ENCODE measurements at places on chromosomes 12 and 14.

DNA sequence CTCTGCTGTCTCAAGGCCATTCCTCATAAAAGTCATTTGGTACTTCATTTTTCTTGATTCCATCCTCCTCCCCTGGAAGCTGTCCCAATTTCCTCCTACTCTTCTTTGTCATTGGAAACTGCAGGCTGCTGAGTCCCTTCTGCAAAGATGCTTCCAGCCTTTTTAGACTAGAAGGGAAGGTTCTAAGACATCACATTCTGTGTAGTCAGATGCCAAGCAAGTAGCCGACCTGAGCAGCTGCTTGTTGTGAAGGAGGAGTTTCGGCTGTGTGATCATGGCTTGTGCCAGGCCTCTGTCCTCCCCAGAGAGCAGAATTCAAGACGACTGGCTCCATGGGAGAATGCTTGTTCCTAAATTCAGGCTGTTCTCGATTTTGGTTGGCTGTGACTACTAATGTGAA is 8.7 kb downstream of the RFC5 start:
- no peak for DNase-seq

DNA sequence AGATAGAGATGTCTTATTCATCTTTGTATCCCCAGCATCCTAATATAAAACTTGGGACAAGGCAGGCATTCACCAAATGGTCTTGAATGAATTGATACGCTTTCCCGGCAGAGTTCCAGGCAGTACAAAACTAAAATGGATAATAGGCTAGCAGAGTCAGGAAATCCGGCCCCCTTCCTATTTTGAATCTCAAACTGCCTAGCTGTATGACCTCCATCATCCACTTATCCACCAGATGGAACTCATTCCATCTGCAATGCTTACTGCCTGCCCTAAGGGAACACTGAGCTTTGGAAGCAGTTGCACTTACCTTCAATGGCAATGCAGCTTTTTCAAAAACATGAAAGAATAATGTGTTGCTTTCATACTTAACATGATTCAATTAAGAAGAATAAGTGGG is 43.4 kb downstream of the BDKRB1 start:
- no peak for DNase-seq

DNA sequence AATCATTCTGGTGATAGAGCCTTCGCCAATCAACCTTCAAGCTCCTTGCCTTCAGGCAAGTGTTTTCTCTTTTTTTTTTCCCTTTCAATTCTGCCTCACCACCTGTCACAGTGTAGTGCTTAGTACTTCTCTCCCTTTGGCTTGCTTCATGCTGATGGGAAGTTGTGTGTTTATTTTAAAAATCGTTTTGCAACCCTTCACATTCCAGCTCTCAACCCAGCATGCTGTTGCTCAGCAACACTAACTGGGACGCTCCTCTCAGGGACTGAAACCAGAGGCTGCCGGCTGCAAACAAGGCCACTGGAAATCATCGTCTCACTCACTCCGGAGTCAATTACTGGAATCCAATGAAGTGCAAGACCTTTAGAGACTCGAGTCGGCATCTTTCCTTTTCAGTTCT is 342.7 kb downstream of the PRKD1 start:
- no peak for DNase-seq

DNA sequence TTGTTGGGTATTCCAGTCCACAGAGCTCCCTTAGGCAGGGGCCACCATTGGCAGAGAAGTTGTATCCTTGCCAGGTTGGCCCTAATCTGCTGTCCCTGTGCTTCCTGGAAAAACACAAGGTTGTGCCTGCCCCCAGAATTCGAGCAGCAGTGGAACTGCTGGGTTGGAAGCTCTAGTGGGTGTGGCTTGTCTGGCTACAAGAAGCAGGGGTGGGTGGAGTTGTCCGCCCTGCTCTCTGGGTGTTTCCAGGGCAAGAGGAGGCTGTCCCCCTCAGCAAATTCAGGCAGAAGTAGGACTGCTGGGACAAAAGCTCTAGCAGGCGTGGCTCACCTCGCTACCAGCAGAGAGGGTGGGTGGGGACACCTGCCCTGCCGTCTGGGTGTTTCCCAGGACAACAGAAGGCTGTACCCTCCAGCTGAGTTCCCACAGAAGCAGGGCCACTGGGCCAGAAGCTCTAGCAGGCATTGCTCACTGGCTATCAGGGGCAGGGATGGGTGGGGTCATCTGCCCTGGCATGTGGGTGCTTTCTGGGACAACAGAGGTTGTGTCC is 72.8 kb upstream of the NPAS3 start:
- no peak for DNase-seq

- DNase-seq = no peak
These were observed 185.9 kb downstream of the PPM1H start for GRCh38 chr12:62748941-62749468.

DNA sequence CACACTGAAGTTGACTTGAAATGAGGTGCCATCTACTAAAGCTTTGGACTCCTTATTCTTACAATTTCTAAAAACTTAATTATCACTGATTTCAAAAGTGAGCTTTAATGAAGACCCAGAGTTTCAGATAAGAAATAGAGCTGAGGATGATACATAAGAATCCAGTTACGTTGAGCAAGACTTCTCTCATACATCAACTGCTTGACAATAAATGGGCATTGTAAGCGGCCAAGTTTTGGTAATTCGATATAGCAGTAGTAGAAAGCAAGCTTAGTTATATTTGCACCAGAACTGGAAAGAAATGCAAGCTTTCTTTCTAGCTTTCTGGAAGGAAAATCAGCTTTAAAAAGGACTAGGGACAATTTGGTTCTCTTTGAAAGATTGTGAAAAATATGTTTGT is 1359.6 kb downstream of the FSCB start:
- no peak for DNase-seq

- no peak for DNase-seq
These were observed 160.4 kb upstream of the DCN start for GRCh38 chr12:91343010-91343409.

DNA sequence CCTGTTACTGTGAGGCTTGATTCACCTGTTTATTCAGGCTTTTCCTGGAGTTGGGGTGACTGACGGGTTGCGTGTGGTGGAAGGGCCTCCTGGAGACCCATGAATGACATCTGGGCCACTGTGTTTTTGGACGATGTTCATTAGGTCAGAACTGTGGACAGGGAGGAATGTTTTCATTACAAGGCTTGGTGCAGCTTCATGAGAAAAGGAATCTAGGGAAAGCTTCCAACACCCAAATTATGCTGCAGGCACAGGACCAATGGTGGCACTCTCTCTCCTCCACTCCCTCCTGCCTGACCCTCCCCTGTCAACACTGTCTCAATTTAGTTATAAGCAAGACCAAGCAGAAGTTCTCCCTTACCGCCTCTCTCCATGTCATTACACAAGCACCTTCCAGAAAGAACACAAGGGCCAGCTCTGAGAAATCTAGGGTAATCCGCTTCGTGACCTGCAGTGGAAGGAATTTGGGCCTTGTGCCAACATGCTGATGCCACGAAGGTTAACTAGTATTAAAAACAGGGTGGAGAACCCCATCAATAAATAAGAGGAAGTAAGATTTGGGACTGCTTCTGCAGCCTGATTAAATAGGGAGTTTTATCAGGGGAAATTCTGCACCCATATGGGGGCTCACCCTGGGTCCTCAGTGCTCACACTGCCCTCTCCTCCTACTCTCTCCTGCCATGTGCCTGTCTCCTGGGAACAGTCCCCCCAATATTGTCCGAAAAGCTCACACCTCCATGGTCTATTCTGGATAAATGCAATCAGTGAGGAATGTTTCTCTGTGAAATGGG is 200.3 kb downstream of the KTN1 start:
- DNase-seq = no peak

DNA sequence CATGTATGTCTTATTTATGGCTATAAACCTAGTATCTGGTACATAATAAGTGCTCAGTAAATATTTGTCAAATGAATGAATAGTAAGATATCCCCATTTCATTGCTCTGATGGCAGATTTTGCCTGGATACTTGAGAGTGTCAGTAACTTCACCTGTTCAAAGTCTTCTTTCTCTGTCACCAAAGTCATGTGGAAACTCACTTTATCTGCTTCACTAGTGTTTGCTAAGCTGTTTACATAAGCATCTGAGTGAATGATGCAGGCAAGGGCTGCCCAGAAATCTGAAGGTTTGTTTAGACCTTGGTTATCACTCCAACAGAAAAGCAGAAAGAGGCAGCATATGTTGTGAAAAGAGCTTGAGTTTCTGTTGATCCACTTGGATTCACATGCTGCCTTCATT is 4.3 kb downstream of the OR4E1 start:
- no peak for DNase-seq

GRCh38 chr14:72793156-72793939 is 100.6 kb downstream of the DPF3 start:
- DNase-seq = no peak

- no peak for DNase-seq
These were observed 238.6 kb upstream of the DDHD1 start for GRCh38 chr14:53391631-53392285.

DNA sequence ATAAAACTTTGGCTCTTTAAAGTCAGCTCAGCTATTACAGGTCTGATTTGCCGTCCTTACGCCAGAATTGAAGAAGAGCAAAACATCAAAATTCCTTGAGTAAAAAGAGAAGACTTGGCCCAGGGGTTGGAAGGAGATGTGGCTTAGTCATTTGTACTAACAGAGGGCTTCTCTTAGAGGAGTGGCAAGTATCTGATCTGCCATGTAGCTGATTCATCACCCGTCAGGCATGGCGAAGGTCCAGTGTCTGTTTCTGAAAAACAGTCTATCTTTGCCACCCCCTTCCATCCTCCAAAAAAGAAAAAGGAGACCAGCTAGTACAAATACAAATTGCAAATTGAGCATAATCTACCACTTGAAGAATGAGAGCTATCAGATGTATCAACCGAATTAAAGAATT is 91.9 kb downstream of the RAD52 start:
- no peak for DNase-seq

GRCh38 chr14:61107869-61108493 is 126.9 kb downstream of the SLC38A6 start:
- no peak for DNase-seq

DNA sequence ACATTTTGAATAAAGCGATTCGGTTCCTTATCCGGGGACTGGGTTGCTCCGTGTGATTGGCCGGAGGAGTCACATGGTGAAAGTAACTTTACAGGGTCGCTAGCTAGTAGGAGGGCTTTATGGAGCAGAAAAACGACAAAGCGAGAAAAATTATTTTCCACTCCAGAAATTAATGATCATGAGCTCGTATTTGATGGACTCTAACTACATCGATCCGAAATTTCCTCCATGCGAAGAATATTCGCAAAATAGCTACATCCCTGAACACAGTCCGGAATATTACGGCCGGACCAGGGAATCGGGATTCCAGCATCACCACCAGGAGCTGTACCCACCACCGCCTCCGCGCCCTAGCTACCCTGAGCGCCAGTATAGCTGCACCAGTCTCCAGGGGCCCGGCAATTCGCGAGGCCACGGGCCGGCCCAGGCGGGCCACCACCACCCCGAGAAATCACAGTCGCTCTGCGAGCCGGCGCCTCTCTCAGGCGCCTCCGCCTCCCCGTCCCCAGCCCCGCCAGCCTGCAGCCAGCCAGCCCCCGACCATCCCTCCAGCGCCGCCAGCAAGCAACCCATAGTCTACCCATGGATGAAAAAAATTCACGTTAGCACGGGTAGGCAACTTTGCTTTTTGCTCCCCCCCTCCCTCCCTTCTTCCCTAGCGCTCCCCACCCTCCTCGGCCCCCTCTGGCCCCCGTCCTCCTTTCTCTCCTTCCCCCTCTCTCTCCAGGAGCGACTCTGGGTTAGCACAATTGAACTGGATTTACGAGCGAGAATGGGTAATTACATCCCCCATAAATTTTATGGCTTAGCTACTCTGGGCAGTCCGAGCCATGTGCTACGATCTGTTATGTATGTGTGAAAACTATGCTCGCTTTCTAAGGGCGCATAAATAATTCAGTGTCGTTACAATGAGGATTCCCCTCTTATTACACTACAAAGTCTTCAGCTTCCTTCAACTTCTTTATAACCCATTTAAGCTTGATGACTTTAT is at the start of gene HOXC4:
Gene HOXC4 (plus strand): TSS at position 85 of the 991 bp plus-strand sequence. CDS start 88 bp downstream, at position 173.
- no peak for DNase-seq

DNA sequence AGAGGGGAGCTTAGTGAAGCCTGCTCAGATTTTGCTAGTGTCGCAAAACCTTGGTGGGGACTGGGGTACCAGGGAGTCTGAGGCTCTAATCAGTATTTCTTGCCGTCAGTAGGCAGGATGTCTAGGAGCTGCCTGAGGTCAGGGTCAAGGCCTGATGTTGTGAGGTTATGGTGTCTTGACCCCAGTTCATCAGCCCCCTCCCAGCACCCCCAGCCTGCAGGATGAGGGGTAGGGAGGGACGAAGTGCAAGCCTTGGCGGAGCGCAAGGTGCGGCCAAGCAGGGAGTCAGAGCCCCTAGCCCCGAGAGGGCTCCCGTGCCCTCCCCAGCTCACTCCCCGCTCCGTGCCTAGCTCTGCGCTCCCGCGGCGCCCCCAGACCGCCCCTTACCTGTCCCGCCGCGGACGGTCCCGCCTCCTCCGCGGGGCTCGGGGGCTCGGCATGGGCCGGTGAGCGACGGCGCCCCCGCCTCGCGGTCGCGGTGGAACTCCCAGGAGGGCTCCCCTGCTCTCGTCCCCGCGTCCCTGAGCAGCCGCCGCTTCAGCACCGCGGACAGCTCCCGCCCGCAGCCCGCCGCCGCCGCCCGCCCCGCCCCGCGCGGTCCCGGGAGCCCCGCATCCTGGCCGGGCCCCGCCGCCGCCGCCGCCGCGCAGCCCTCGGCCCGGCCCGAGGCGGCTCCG is 347 bp downstream of the SYNDIG1L start:
- peak; percentile 25 for DNase-seq

GRCh38 chr12:108360487-108360886 is 21.4 kb upstream of the CMKLR1 start:
- DNase-seq = no peak

GRCh38 chr12:117214797-117215196 is 24.5 kb upstream of the FBXO21 start:
- DNase-seq = no peak

DNA sequence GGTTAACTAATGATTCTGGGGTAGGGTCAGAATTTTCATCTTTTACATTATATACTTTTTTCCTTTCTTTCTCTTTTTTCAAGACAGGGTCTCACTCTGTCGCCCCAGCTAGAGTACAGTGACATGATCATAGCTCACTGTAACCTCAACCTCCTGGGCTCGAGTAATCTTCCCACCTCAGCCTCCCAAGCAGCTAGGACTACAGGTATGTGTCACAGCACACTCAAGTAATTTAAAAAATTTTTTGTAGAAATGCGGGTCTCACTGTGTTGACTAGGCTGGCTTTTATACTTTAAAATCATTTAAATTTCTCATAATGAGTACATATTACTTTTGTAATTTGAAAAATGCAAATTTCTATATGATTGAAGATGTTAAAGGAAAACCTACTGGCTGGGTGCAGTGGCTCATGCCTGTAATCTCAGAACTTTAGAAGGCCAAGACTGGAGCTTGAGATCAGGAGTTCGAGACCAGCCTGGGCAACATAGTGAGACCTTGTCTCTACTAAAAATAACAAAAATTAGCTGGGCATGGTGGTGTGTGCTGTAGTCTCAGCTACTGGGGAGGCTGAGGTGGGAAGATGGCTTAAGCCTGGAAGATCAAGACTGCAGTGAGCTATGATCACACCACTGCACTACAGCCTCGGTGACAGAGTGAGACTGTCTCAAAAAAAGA is 25.7 kb downstream of the R3HDM2 start:
- DNase-seq = no peak

- no peak for DNase-seq
These were observed 31.0 kb downstream of the CCDC85C start for GRCh38 chr14:99573000-99573330.

- DNase-seq = peak; percentile 46
These were observed 65.6 kb upstream of the PTGR2 start for GRCh38 chr14:73785834-73786635.

Data from T follicular helper cell (primary cell).